NCI-H146 (cell line): ENCODE measurements at places on chromosomes 4 and X.

GRCh38 chr4:74890341-74890740 is 42.6 kb upstream of the PARM1 start:
- DNase-seq = no peak

GRCh38 chr4:40843696-40844095 is 93.9 kb downstream of the NSUN7 start:
- DNase-seq = peak; percentile 9

GRCh38 chr4:154390324-154390723 is 101.3 kb downstream of the DCHS2 start:
- no peak for DNase-seq

DNA sequence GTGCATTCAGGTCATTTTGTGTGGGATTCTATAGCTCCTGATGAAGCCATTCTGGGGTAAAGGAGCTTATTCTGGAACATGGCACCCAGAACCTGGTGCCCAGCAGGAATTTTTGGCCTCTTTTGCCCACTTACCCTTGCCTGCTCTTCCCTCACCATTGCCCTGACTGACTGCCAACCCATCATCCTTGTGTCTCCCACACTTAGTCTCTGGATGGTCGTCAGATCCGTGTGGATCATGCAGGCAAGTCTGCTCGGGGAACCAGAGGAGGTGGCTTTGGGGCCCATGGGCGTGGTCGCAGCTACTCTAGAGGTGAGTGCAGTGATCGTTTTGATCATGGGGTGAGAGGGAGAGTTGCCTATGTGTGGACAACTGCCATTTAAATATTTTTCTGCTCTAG is 1.8 kb downstream of the RBM3 start:
- no peak for DNase-seq

- no peak for DNase-seq
Measured at GRCh38 chr4:100306018-100306417, 115.8 kb upstream of the DDIT4L start.

- DNase-seq = peak; percentile 54
Measured at GRCh38 chr4:13548059-13548983, 4.0 kb upstream of the NKX3-2 start.

DNA sequence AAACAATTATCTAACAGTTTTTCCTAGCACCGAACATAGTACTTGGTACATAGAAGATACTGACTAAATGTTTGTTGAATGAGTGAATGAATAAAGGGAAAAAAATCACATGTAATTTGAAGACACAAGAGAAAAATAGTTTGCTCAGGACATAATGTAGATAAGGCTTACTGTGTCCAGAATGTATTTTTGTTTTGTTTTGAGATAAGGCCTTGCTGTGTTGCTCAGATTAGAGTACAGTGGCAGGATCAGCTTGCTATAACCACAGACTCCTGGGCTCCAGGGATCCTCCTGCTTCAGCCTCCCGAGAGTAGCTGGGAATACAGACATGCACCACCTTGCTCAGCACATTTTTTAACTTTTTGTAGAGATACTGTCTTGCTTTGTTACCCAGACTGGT is 6.5 kb downstream of the FAM199X start:
- no peak for DNase-seq

GRCh38 chr4:3353752-3354454 is 61.1 kb downstream of the RGS12 start:
- no peak for DNase-seq

- peak; percentile 20 for DNase-seq
Measured at GRCh38 chr4:70842761-70843435, 3.2 kb upstream of the GRSF1 start.

DNA sequence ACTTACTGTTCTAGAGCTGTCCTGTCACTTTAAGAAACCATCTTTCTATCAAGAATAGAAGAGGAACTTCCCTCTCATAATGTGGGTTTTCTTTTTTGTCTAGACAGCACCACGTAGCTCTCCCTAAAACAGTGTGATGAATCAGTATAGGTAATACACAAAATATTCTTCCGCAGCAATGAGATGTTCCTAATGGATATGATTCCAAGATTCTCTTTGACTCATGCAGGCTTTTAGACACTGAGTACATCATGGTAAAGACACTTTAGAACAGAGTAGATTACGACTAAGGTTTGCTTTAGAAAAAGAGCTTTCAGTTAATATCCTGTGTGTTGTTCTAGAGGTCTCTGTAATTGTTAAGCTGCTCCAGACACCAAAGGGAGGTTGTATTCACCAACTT is 69.8 kb downstream of the PTTG2 start:
- DNase-seq = no peak

DNA sequence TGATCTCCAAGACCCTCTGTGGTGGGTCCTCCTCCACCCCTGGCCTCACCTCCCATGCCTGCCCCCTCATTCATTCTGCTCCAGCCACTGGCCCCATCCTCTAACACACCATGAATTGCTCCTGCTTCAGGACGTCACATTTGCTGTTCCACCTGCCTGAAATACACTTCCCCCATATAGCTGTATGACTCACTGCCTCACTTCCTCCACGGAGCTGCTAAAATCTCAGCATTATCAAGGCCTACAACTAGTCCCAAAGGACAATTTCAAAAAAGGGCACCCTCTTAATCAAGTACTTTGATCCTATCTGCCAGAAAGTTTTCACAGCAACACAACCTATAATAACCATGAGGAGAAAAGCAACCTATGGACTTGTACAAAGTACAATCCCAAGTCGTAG is 43.6 kb upstream of the PHOX2B start:
- no peak for DNase-seq

DNA sequence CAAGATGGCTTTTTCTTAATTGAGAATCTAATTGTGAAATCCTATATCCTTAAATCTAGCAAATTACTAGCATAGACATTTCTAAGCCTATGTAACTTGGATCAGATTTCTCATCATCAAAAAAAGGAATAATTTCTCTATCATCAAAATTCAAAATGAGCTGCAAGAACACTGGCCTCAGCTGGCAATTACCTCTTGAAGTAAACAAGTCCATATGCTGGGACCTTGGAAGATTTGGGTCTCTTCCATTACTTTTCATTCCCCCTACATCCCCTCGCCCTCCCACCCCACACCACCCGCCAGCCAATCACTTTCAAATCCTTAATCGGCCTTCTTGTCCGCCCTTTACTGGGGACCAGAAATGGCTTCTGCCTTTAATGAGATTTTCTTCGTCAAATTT is 23.3 kb upstream of the MBTPS2 start:
- no peak for DNase-seq

GRCh38 chr4:112176596-112176995 is 31.3 kb downstream of the FAM241A start:
- no peak for DNase-seq

DNA sequence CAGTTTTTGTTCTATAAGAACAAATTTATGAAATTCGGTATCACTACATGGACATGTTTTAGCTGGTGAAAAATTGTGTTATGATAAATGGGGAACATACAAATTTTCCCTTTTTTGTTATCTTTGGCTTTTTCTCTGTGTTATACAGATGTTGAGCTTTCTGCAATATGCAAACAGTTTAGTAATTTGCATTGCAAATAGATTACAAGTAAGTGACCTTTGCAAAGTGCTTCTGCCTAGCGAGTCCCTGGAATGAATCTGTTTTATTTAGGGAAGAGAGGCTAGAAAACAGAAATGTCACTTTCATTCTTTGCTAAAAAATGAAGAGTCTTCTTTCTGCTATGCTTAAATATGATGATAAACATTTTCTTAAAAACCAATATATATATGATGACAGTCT is 461.0 kb downstream of the RPA4 start:
- no peak for DNase-seq

DNA sequence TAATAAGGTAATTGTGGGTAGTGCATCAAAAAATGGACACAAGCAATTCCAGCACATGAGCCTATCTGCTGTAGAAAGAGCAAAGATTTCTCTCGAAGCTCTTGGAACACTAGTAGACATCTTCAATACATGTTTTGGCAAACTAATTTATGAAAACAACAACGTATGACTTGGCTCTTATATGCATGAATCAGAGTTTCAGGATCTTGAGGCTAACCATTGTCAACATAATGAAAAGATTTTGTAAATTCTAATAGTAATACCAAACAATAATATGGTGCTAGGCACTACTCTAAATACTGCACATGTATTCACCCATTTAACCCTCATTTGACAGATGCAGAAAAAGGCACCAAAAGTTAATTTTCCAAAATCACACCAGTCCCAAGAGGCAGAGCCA is 25.1 kb upstream of the ANKRD50 start:
- no peak for DNase-seq

DNA sequence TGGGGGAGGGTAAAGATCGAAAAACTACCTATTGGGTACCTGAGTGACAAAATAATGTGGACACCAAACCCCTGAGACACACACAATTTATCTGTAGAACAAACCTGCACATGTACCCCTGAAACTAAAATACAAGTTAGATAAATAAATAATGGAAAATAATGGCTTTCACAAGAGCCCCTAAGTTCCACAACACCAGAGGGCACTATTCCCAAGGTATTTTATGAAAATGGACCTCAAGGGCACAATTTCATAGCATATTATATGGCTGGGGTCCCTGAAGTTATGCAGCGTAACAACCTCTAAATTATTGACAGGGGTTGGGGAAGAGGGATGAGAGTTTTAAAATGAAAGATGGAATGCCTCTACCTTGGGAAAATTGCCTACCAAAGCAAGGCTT is 81.3 kb upstream of the TMEM33 start:
- DNase-seq = no peak

GRCh38 chrX:154714925-154715324 is 36.0 kb downstream of the GAB3 start:
- peak; percentile 17 for DNase-seq

DNA sequence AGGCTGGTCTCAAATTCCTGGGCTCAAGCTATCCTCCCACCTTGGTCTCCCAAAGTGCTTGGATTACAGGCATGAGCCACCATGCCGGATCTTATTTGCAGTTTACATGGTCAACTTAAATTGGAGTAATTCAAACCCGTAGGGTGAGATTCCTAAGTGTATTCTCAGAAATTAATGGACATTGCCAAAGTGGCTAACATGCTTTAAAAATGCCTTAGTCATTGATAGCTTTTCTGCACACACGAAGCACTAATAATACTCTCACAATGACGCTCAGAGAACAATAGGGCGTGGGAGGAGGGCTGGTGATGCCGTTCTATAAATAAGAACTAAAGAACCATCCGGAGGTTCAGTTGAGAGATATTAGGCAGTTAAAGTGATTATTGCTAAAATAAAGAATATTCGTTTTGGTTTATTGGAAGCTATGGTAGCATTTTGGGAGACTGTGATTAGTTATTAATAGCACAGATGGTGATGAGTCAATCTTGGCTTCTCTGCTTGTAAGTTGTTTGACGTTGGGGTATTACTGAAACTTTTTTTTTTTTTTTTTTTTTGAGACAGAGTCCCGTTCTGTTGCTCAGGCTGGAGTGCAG is 79.1 kb downstream of the TRAPPC11 start:
- no peak for DNase-seq

- no peak for DNase-seq
Measured at GRCh38 chrX:152901816-152902501, 4.1 kb downstream of the ZNF185 start.

GRCh38 chr4:121784975-121785374 is 16.1 kb upstream of the EXOSC9 start:
- DNase-seq = no peak

DNA sequence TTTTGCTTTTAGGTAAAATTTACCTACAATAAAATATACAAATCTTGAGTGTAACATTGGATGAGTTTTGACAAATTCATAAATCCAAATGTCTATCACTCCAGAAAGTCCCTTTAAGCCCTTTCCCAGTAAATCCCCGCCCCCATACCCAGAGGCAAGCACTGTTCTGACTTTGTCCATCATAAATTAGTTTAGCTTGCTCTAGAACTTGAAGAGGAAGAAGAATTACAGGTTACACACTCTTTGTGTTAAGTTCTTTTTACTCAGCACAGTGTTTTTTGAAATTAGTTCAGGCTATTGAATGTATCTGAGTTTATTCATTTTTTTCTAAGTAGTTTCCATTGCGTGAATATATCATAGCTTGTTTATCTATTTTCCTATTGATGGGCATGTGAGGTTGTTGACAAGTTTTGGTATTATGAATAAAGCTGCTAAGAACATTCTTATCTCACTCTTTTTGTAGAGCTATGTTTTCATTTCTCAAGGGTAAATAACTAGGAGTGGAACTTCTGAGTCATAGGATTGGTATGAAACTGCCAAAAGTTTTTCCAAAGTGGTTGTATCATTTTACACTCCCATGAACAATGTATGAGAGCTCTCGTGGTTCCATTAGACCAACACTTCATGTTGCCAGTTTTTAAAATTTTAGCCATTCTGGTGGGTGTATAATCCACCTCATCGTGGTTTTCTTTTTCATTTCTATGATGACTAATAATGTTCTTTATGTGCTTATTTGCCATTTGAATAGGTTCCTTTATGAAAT is 22.4 kb upstream of the HPSE start:
- DNase-seq = no peak

DNA sequence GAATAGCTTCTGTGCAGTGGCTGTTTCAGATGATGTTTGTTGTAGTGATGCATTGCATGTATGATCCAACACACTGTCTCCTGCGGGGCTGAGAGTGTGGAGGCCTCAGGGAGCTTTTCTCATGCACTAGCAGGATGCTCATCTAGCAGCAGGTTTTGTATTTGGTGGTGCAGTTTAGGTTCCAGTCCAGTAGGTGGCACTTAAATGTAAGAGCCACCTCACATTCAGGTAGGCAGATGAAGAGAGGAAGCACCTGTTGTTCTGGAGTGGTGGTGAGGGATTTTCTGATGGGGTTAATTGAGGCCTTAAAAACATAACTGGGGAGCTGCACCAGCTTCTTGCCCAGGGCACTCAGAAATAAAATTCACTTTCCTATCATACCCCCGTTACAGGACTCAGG is 300.9 kb downstream of the SPIN4 start:
- no peak for DNase-seq

DNA sequence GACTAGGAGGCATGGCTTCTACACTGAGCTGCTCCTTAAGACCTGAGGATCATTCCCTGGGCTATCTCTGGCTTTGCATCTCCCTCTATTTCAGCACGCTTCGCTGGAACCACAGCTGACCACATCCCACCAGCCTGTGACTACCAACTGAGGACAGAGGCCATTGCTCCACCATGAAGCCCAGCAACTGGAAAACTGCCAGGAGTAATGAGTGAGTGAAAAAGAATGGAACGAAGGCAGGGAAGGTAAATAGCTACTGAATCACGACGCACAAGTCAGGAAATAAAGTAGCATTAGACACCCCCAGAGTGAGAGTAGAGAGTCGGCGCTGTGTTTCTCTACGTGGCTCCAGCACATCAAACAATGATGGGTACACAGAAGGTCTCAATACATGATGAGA is 314.7 kb downstream of the LDB2 start:
- no peak for DNase-seq

DNA sequence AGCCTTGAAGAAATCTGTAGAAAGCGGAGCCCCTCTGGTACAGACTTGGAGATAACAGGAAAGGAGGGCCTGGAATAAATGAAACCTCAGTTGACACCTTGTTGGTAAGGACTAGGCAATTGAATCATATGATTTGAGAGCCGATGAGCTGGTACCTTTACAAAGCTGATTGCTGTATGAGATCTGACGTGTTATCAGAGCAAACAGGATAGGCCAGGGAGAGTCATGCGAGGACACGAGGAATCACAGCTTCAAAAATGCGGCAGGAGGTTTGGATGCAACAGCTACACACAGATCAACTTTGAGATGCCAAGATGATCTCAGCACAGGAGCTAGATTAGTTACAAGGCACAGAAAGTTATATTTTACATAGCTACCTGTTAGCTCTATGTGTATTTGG is 7.4 kb upstream of the SLC10A4 start:
- no peak for DNase-seq
